ENCODE measurements at places on chromosomes 1 and 21. TPM values are rescaled to one million over a fixed set of nuclear protein-coding genes. Genes with fewer than 3 reads are reported as not detected.

FPGT gene
- total RNA-seq = 6.7 TPM

DPYD gene
- 35.8 TPM for total RNA-seq

ALX3 gene
- total RNA-seq = not detected

HNRNPCL2 gene
- not detected for total RNA-seq

PDE4DIP gene
- 17.0 TPM for total RNA-seq

PGBD5 gene
- total RNA-seq = under 0.01 TPM

TNFAIP8L2 gene
- total RNA-seq = 74.1 TPM

IFFO2 gene
- total RNA-seq = 30.7 TPM

ELAVL4 gene
- total RNA-seq = 0.27 TPM

LCE2B gene
- not detected for total RNA-seq

GREM2 gene
- total RNA-seq = not detected

GNAT2 gene
- 0.27 TPM for total RNA-seq

CRP gene
- not detected for total RNA-seq

MCL1 gene
- 395 TPM for total RNA-seq

RAB3B gene
- total RNA-seq = under 0.01 TPM

DNALI1 gene
- total RNA-seq = 0.54 TPM

MIXL1 gene
- 1.6 TPM for total RNA-seq

DISC1 gene
- total RNA-seq = 21.0 TPM

LAMC1 gene
- 13.2 TPM for total RNA-seq

CD1E gene
- total RNA-seq = not detected

KPRP gene
- total RNA-seq = not detected

TMEM81 gene
- total RNA-seq = 0.54 TPM

SLAMF6 gene
- 0.54 TPM for total RNA-seq

RABIF gene
- 8.1 TPM for total RNA-seq

S100A2 gene
- total RNA-seq = 0.27 TPM

NTNG1 gene
- under 0.01 TPM for total RNA-seq

PTGFR gene
- not detected for total RNA-seq

TBX15 gene
- total RNA-seq = under 0.01 TPM

Measured in hematopoietic multipotent progenitor cell (in vitro differentiated cells).